Activated T-helper 2 cell treated with anti-CD3 and anti-CD28 coated beads, Interferon-gamma antibody, Interleukin-2, Interleukin-4, amounts not matched to agents 10 μg/mL and 5 μg/mL and 100 μg/mL, durations not matched to agents 14 hours and 24 hours and 36 hours (primary cell): ENCODE measurements at places on chromosomes 11 and 22.

- DNase-seq = no peak
Measured at GRCh38 chr11:122099374-122100036, 16.5 kb downstream of the BLID start.

GRCh38 chr11:25485315-25485714, 846.6 kb upstream of the ANO3 start:
- no peak for DNase-seq

DNA sequence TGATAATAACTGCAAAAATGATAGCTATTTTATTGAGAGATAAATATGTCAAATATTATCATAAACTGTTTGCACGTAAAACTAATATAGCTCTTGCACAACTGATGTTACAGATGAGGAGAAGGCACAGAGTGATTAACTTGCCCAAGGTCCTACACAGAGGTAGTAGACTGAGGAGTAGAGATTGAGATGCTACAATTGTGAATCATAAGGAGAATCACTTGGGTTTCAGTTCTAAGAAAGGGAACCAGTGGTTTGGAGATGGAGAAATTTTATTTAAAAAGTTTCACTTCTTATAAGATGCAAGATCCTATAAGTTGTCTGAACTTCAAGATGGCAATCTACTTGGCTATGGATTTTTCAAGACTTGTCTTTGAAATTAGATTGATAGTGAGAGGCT, 224.8 kb upstream of the RAG2 start:
- DNase-seq = no peak

- no peak for DNase-seq
Measured at GRCh38 chr11:81224396-81224795, 1509.3 kb downstream of the FAM181B start.

DNA sequence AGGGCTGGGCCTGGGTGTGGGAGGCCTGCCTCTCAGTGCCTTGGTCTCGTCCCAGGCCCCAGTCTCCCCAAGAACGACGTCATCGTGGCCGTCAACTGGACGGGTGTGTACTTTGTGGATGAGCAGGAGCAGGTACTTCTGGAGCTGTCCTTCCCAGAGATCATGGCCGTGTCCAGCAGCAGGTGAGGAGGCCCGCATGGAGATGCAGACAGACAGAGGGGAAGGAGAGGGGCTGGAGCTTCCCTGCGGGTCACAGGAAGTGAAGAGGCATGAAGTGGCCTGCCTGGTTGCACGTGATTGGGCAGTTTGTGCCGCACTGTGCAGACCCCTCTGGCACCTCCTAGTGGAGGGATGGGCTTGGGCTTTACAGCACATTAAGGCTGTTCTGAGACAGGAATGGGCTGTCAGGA, 70.4 kb downstream of the MYO7A start:
- no peak for DNase-seq

DNA sequence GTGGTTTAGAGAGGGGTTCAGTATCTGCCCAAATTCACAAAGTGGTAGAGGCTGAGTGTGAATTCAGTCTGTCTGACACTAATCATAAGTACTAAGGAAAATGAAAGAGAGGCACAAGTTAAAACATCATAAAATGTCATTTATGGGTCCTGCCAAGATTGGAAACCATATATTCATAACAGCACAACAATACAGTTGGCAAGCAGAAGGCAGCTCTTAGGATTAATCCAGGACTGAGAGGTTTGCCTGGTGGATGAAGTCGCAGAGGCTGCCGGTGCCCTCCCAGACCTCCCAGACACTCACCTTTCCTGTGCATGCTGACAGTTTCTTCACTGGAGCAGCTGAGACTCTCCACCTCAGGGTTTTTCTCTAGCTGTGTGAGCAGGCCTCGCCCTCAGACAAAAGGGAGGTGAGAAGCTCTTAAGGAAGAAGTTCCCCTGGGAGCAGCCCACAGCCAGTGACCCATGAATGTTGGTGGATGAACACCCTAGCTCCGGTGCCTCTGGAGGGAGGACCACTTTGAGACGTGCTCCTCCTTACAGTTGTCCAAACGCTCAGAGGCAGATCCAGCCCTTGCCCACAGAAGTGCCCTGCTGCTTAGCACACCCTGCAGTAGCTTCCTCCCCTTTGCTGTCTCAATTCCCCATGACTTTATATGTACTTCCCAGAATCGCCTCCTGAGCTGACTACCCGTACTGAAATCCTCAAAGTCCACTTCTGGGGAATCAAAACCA, 43.7 kb downstream of the MAML2 start:
- DNase-seq = no peak

GRCh38 chr22:21865041-21865440, 2.4 kb downstream of the MAPK1 start:
- DNase-seq = no peak

DNA sequence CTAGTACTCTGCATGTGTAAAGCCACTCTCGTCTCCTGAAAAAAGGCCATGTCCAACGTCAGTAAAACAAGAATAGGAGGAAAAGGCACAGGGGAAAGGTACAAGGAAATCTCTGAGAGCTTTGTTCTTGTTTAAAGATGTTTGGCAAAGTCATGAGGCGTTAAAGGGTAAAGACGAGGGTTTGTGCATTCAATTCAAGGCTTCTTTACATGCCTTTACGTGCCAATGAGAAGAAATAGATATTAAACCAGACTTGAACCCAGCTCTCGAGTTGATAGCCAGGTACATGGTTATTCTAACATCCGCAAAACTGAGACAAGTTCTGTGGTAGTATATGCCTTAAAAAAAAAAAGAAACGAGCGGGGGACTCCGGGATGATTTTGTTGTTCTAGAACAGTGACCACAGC, 704 bp upstream of the CFL1 start:
- no peak for DNase-seq

GRCh38 chr11:47376525-47377371, 1.6 kb downstream of the SPI1 start:
- DNase-seq = no peak

DNA sequence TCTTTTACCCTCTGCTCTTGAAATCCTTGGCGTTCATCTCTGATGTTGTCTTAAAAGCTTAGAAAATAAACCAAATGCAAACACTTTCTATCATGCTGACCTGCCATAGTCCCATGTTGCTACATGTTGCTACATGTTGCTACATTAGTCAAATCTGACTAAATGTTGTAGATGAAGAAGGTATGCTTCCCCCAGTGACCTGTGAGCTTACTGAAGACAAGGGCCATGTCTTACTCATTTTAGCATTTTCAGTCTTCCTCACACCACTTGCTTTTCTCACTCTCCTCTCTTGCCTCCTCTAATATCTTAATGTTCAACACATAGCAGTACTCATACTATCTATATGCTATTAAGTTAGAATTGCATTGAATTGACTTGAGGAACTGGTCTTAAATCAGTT, 346.4 kb upstream of the MTNR1B start:
- DNase-seq = no peak

DNA sequence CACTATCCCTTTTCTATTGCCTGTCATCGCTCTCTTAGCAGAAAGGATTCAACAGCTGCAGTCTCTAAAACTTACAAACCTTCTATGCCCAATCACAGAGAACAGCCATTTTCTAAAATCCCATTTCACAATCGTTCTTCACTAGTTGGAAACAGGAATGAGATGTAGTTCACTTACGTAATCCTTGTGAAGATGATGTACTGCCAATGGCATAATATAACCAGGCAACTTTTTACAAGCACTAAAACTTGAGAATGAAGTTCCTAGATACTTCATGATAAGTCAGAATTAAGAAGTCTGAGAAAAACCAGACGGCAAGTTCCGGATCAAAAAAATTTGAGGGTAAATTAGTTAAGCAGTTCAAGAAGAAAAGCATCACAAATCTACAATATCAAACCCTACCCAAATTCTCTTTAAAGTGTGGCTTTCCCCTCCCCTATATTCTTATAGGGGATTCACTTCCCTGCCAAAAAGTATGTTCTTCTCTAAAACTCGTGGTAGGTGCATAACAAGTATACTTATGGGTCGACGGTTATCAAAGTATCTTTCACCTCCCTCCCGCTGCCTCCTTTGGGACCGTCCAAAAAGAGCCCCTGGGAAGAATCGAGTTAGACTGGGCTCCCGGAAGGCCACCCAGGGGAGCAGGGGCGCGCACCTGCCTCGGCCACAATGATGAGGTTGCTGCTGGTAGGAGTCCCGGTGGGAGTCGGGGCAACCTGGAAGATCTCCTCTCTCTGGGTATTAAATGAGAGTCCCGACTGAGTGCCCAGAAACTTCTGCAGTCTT, 666 bp downstream of the MSANTD4 start:
- no peak for DNase-seq

DNA sequence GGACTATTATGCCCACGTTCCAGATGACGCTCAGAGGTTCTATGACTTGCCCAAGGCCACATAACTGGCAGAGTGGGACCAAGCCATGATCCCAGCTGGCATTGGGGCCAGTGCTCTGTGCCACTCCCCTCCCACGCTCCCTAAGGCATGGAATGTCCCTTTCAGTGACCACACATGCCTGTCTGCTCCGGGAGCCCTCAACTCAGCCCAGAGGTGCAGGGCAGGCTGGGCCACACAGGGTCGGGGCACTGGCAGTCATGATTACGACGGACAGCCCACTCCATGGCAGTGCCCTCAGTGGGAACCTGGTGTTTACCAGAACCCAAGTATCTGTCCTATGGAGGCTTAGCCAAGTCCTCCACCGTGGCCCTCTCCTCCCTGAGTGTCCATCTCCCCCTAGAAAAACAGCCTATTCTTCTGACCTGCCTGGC, 10.0 kb downstream of the RHBDD3 start:
- DNase-seq = no peak

DNA sequence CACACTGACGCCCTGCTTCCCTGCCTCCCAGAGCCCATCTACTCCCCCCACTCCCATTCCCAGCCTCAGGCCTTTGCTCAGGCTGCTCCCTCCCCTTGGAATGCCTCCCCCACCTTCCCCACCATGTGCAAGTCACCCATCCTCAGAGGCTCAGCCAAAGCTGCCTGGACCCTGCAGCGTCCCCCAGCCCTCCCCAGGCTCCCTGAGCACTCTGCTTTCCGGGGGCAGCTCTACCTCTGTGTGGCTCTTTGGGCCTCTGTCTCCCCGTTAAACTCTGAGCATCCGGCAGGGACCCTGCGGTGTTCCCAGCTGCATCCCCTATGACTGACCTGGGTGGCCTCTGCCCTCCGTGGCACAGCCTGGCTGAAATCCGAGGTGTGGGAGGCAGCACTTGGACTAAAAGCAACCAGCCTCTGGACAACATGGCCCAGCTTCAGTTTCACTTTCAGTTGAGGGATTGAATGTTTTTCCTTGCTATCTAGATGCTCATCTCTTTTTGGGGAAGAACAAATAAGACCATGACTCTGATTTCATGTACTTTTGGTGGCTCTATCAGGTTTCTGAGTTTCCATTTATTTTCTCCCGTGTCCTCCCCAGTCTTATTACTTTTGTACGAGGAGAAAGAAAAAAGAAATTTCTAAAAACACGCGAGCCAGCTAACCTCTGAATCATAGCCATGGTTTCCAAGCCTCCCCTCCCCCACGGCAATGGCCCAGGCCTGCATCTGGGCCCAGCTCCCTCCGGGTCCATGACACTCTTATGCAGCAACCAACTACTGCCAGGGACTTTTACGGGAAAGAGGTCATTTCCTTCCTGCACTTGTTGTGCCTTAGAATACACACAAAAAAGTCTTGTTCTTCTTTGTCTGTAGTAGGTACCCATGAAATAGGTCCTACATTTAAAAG, 3.8 kb downstream of the APOL3 start:
- peak; percentile 29 for DNase-seq

DNA sequence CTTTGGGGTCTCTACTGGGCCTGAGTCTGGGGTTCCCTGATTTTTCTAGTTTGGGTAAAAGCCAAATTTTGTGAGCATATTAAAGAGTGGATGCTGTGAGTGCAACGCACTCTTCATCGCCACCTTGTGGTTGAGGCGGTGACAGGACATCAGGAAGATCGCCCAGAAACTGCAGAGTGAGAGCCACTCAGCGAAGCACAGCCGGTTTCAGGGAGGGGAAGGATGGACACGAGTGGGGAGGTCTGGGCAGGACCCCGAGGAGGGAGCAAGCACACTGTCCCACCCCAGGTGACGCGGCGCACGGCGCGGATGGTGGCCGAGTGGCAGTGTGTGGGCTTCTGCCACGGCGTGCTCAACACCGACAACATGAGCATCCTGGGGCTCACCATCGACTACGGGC, 9.1 kb downstream of the SELENOO start:
- peak; percentile 55 for DNase-seq

GRCh38 chr22:32852395-32853251, 51.1 kb downstream of the TIMP3 start:
- no peak for DNase-seq

GRCh38 chr22:45975164-45976161, 1.5 kb downstream of the WNT7B start:
- no peak for DNase-seq
